Umbilical cord (tissue), 2 donors: ENCODE measurements at places on chromosomes 5 and 9. TPM values are rescaled to one million over a fixed set of nuclear protein-coding genes. Genes with fewer than 3 reads are reported as not detected.

ACOT12 gene
- total RNA-seq, result 4.6 TPM

- no peak for DNase-seq
Measured at GRCh38 chr9:7394002-7394774, 405.4 kb downstream of the DMAC1 start.

RLN2 gene
- 2.4 TPM for total RNA-seq

GRCh38 chr5:16929347-16929746 lies 6.7 kb downstream of the MYO10 start:
- DNase-seq, result no peak

DNA sequence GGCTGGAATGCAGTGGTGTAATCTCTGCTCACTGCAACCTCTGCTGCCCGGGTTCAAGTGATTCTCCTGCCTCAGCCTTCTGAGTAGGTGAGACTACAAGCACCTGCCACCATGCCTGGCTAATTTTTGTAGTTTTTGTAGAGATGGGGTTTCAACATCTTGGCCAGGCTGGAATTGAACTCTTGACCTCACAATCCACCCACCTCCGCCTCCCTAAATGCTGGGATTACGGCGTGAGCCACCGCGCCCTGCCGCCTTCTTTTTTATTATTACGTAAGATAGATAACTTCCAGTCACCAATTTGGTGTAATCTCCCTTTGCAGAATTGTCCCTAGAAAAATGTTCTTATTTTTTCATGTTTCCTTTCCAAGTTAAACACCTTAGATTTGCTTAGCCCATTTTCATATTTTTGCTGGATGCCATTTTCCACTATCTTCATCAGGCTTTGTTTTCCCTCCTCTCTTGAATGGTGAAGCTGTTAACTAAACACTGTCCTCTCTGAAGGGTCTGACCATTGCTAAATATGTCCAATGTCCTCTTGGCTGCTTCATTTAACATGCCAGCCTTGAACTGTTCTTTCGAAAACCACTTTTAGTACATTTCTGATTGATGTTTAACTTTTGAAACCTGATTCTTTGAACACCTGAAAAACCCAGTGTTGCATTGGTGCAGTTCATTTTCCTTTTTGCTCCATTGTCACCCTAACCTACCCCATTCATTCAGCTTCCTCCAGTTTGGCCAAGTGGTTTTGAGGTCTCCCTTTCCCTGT lies 135.1 kb upstream of the PIK3R1 start:
- no peak for DNase-seq

DNA sequence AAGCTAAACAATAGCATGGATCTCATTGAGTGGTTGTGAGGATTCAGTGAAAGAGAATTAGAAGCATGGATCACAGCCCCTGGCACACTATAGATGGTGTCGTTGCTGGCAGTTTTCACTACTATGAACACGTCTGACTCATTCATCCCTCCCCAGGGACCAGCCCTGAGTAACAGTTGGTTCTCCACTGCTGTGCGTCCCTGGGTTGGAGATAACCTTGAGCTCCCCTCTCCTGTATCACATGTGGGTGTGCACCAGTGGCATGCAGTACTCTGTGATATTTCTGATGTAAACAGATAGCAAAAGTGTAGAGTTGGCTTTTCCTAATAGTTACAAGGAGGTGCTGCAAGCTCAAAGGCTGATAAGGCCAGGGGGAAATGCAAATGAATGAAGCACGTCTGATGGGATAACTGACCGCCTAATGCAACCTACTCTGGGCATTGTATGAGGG lies 8.8 kb upstream of the LCP2 start:
- DNase-seq, result peak; percentile 38
